ENCODE measurements at places on chromosomes 3 and 15.

DNA sequence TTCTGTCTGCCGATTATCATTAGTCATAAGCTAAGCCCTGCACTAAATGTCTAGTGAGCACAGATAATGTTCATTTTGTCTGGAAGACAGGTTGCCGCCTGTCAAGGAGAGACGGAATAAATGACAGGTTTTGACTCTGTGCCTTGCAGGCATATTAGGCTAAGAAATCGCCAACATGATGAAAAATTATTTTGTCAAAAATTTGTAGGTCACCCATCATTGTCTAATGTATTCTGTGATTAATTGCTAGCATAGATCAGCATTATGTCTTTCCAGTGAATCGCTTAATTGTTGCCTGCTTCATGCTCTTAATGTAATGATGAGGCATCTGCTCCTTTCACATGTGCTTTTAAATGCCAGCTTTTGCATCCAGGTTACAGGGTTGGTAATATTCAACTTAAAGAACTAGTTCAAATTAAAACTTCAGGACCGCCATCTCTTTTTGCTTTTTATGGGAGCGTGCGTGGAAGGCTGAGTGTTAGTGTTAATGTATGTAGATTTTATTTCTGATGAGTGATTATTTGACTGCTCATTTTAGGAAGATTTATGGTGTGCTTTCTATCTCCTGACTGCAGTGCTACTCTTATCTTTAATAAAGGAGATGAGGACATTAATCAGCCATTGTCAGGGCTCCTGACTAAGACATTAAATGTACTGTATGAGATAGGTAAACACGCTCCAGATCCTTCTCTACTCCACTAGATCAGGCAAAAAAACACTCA lies 120.8 kb upstream of the MEIS2 start:
- DNase-seq, result no peak

- no peak for DNase-seq
Measured at GRCh38 chr3:26438325-26438940, 184.1 kb upstream of the LRRC3B start.

GRCh38 chr15:83613714-83614113 lies 40.2 kb upstream of the ADAMTSL3 start:
- no peak for DNase-seq

DNA sequence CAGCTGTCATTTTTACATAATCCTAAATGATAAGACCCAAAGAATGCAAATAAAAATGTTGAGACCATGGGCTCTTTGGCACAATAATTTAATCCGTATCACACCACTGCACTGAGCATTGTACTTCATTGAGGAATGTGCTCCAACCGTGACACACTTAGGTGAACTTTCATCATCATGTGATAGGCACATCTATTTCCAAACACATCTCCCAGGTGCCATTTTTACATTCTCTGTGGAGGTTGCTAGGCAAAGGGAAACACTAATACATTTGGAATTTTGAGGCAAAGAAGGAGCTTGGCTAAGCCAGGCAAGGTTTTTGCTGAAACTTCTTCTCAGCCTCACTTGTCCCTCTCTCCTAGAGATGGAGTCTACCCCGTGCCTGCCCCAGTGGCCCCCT lies 68.7 kb downstream of the LRTM1 start:
- DNase-seq, result no peak

DNA sequence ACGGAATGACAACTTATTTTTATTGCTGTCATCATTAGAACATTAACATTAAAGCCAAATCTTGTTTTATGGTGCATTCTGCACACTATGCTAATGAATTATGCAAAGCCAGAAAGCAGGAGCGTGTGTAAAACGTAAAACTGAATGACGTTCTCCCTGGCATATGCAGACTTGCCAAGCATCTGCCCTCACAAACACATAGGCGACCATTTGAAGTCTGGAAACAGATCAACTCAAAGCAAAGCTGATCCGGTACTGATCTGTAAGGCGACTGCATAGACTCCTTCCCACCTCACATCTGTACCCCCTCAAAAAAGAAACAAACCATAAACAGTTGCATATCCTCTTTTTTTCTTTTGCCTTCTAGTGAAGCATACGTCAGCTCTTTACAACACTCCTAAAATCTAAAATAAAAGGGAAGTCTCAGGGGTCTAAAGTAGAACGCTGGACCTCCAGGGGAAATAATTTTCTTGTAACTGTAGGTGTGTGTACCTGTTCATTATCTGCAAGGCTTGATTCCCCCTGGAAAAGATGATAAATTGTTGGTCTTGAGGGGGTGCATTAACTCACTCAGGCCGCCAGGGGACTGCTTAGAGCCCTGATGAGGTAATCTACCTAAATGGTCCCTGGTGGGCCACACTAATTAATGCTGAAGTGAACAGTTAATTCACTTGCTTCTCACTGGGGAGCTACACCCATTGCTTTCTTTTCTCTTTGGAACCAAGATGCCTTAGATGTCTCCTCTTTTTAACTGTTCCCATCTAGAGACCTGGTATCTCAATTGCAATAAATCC lies 231.4 kb downstream of the CDIN1 start:
- no peak for DNase-seq

DNA sequence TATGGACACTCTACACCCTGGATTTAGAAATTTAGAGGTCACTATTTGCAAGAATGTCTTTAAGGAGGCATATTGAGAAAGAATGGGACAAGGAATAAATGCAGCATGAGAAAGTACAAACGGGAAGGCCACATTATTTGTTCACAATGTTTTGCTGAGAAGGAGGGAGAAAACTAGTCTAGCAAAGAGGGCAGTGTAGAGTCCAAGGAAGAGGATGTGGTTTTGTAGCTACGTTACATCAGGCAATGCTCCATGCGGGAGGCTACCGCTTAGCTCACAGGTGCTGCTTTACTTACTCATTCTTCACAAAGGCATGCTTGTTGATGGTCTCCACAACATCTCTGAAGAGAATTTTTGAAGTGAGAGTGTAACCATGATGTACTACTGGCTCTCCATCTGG lies 191.1 kb downstream of the PLCH1 start:
- DNase-seq, result no peak

- no peak for DNase-seq
Measured at GRCh38 chr15:63439536-63440264, 58.1 kb upstream of the CA12 start.

DNA sequence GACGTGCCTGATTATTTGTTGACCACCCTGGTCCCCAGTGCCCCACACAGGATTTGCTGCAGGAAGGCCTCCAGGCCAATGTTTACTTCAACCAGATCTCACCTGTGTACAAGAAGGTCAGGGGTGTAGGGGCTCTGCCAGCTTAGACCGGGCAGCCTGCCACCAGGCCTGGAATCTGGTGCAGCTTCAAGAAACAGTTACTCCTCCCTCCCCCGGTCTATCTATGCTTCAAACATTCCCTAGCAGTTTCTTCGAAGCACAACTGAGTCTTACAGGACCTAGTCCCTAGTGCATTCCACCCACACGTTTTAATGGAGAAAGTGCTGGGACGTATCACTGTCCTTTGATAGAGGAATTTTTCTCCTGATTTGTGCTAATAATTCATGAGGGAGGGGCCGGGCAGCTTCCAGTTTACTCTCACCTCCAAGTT lies 8.0 kb downstream of the SH3BP5 start:
- DNase-seq, result no peak

DNA sequence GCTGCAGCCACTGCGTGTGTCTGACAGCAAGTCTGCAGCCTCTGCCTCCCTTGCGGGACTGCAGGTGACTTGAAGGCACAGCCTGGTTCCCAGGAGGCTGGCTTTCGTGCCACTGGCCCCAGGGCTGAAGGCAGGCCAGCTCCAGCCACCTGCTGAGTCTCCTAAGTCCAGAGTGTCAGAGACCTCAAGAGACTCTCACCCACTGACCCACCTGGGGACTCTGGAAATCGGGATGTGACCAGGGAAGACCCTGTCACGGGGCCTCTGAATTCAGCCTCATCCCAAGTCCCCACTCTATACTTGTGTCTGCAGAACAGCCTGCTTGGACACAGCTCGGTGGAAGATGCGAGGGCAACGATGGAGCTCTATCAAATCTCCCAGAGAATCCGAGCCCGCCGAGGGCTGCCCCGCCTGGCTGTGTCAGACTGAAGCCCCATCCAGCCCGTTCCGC lies 16.3 kb downstream of the ISG20 start:
- DNase-seq, result peak; percentile 78

- DNase-seq, result no peak
Measured at GRCh38 chr15:60340207-60340921, 57.4 kb downstream of the ANXA2 start.

DNA sequence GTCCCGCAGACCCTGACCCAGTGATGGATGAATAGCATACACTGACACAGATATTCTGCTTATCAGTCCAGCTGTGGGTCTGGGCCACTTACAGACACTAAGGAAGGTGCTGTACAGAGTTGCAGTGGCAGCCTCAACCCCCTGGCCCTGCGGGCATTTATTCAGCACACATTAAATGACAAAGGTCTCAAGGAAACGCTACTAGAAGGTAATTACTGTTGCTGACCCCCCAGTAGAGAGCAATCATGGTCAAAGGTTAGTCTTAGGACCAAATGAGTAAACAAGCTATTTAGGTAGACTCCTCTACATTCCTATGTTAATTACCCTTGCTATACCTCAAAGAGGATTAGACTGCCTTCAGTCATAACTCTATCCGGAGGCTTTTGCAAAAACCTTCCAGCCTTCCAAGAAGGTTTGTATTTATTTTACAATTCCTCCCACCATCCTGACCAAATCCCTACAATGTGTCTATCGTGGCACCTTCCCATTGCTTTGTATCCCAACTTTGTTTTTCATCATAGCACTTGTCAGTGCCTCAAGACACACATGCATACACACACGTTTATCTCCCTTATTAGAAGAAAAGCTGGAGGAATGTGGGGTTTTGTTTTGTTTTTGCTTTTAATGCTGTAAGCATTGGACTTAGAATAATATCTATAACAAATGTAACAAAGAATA lies 227.9 kb downstream of the PYDC2 start:
- DNase-seq, result no peak

GRCh38 chr3:13112521-13113345 lies 39.5 kb upstream of the IQSEC1 start:
- peak; percentile 72 for DNase-seq

DNA sequence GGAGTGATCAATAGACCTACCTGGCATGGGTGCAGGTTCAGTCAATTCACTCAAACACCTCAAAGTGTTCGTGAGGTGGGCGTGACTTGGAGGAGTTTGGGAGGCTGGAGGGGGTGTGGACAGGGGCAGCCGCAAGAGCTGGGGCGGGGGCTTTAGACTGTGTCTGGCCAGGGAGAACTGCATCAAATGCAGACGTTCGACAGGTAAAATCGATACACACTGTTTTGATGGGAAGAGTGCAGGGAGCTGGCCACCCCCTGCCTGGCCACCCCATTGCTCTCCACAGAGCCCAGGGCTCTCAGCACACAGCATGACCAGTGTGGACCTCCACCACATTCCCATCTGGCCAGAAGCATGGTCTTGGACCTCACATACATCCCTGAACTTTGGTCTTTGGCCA lies 412.1 kb downstream of the OCA2 start:
- no peak for DNase-seq

DNA sequence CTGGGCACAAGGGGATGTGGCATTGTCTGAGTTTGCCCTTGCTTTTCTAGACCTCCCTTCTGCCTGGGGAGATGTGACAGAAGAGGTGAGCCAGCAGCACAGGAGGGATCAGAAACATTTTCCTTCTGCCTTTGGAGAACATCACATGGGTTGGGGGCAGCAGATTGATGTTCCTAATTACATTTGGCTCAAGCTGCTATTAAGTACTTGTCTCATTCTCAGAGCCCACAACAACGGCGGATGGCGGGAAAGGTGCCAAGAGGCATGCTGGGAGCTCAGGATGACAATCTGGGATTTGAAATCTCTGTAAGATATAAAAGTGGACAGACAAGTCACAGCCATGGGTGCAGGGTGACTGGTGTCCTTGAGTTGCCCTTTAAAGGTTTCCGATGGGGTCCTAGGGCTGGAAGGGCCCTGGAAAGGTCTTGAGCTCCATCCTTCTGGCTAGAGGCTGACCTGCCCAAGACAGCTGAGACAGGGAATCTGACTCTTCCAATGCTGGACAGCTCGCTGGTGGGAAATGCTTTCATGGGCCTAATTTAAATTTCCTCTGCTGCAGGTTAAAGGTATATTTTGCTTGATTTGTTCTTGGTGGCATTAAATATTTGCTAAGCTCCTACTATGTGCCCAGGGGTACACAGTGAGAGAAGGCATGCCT lies 2.4 kb upstream of the CORO2B start:
- DNase-seq, result no peak

DNA sequence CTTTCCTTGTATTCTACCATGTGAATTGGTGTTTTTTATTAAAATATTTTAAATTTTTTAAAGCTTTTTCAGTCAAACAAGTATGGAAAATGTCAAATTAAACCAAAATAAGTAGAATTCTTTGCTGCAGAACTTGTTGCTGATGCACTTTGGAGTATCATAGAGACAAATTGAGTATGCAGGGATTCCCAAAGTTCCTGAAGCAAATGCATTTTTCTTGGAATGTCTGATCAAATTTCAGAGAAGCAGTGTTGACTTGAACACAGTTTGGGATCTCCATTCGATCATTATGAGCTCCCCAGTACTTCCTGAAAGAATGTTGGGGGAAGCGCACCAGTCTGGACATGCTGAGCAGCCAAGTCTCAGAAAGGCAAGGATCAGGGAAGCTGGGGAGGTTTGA lies 517.8 kb upstream of the CFAP20DC start:
- no peak for DNase-seq

DNA sequence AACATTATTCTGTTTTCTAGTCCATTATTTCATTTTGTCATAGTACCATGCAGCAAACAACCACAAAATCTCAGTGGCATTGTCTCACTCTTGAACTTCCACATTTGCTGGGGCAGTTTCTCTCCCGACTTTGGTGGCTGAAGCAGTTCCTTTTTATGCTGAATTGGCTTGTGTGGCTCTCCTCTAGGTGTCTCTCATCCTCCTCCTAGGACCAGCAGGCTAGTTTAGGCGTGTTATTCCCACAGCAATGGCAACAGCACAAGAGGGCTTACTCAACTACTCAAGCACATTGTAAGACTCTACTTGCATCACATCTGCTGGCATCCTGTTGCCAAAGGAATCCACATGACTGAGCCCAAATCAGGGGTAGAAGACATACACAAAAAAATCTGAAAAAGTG lies 201.8 kb upstream of the KCNH8 start:
- DNase-seq, result no peak

DNA sequence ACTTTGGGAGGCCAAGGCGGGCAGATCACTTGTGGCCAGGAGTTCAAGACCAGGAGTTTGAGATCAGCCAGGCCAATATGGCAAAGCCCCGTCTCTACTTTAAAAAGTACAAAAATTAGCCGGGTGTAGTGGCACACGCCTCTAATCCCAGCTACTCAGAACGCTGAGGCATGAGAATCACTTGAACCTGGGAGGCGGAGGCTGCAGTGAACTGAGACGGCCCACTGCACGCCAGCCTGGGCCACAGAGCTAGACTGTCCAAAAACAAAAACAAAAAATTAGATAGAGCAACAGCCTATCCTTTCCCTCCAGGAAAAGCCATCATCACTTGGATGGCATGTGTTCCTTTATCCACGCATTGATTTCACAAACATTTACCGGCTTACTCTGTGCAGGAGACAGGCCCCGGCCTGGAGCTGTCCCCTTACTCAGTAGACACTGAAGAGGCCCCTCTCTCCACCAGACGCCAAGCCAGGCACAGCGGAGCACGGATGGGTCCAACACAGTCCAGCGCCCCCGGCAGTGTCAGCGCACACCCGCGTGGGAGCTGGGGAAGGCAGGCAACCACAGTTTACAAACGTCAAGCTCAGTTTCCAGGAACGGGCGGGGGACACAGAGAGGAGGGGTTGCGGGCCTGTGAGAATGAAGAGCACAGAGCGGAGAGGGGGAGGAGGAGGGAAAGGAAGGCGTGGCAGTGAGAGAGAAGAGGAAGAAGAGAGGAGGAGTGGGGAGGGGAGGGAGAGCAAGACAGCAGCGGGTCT lies 3.1 kb downstream of the GP5 start:
- peak; percentile 56 for DNase-seq
